ENCODE measurements at places on chromosomes 6 and 20.

- no peak for DNase-seq
Measured at GRCh38 chr6:31794294-31794865, 1.2 kb downstream of the VARS1 start.

GRCh38 chr6:160393891-160394653 is 45.9 kb downstream of the SLC22A3 start:
- DNase-seq, result no peak

DNA sequence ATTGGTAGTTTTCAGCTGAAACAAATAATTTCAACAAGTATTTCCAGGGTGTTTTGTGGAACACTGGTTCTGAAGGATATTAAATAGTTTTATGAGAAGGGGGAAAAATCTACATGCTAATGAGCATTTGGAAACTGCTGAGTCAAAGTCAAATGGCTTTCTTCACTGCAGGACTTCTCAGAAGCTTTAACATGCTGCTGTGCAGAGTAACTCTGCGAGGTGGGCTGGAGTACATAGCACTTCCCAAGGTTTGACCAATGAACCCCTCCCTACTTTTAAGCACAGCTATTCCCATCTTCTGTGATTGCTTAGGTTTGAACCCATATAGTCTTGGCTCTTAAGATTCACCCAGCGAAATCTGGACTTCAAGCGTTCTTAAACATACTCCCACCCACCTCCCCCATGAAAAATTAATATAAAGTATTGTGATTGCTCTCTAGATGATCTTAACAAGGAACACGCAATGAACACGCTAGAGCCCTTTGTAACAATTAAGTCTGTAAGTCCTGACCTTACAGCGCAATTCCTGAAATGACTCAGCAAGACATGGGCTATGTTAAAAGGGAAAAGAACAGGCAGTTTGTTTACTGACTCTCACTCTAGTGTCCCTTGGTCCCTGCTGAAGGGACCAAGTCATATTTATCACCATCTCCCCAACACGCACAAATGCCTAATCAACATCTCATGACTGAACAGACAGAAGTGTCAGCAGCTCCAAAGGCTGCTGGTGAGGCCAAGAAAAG is 105.2 kb downstream of the NFATC2 start:
- DNase-seq, result no peak

DNA sequence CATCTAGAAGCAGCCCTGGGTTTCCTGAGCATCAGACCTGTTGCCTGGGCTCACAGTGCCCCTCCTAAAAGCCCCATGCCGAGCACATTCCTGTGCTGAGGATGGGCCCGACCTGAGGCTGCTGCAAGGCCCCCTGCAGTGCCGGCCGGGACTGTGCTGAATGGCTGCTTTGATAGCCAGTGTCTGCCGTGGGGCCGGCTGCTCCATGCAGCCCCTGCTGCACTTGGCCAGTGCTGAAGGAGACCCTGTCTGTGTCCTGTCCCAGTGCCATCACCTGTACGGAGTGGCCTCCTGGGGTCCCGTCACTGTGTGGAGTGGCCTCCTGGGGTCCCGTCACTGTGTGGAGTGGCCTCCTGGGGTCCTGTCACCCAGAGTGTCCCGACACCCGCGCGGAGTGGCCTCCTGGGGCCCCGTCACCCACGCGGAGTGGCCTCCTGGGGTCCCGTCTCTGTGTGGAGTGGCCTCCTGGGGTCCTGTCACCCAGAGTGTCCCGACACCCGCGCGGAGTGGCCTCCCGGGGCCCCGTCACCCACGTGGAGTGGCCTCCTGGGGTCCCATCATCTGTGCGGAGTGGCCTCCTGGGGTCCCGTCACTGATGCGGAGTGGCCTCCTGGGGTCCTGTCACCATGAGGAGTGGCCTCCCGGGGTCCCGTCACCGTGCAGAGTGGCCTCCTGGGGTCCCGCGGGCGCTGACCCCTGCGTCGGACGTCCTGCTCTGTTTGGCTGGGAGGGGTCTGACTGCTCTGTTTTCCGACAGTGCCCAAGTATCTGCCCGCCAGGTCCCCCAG is 7.0 kb downstream of the COL9A3 start:
- DNase-seq, result no peak

DNA sequence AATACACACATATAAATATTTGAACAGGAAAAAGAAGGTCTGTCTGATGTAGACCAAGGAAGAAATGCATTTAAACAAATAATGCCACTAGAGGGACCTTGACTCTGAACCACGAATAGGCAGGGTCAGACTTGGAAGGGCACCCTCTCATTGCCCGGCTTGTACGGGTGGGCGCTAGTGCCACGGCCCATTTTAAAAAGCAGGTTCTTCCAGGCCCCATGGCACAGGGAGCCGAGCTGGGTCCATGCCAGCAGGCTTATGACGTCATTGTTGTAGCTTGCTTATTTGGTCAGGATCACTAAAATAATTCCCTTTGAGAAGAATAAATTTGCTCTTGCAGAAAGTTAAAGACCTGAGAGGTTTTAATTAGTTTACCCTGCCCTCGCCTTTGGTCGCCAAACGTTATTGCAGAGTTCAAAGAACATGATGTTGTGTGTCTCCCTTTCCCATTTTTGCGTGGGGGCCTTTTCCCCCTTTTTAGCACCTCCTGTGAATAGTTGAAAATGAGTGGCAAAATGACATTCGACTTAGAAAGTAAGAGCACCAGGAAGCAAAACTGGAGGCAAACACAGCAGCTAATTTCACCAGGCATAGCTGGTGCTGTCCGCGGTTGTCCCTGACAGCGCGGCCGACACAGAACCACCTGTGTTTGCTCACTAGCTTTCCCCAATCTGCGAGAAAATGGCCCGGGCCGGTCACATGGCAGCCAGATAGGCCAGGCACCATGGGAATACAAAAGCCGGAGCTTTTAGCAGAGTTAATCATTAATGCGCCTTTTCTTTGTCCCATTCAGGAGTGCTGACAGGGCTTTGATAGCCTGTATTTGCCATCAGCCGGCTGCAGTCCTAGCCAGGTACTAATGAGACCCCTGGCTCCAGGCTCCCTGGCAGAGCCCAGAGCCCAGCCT is 93.8 kb downstream of the FOXA2 start:
- no peak for DNase-seq

GRCh38 chr6:33405386-33405940 is 5.4 kb upstream of the PHF1 start:
- no peak for DNase-seq

- DNase-seq, result no peak
Measured at GRCh38 chr6:13495112-13495776, 7.8 kb upstream of the GFOD1 start.

DNA sequence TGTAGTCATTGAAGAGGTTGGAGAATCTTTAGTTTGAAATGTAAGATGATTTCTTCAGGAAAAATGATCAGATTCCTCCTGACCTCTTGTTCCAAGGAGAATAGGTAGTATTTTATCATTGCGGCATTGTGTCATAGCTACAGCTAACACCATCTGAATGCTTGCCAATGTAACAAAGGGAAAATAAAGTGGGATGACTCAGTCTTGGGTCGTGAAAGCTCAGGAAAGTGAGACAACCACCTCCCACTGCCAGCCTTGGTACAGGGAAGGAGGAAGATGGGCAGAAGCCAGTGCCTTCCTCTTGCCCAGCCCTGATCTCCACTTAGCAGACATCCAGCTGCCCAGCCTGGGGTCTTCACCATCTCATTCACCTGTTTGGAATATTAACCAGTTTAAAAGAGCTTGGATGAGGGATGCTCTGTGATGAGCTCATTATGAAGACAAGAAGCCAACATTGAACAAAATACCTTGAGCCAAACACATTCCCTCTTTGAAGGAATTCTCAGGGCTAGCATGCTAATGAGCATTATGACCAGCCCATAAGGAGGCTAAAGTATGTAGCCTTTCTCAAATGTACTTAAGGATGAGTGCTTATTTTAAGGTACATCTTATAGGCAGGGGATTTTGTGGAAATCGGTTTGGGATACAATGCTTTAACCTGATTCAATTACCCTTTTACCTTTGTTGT is 40.0 kb upstream of the APCDD1L start:
- no peak for DNase-seq

GRCh38 chr6:87672641-87673040 is 29.4 kb downstream of the AKIRIN2 start:
- no peak for DNase-seq
